Sciatic nerve (tissue), 2 donors: ENCODE measurements at places on chromosomes 5 and 9.

- no peak for DNase-seq
Measured at GRCh38 chr5:123709422-123709821, 197.4 kb downstream of the CSNK1G3 start.

GRCh38 chr5:77171141-77171910 lies 39.2 kb upstream of the PDE8B start:
- no peak for DNase-seq

- DNase-seq: peak; percentile 90
Measured at GRCh38 chr5:170552621-170553115, 48.8 kb downstream of the KCNIP1 start.

DNA sequence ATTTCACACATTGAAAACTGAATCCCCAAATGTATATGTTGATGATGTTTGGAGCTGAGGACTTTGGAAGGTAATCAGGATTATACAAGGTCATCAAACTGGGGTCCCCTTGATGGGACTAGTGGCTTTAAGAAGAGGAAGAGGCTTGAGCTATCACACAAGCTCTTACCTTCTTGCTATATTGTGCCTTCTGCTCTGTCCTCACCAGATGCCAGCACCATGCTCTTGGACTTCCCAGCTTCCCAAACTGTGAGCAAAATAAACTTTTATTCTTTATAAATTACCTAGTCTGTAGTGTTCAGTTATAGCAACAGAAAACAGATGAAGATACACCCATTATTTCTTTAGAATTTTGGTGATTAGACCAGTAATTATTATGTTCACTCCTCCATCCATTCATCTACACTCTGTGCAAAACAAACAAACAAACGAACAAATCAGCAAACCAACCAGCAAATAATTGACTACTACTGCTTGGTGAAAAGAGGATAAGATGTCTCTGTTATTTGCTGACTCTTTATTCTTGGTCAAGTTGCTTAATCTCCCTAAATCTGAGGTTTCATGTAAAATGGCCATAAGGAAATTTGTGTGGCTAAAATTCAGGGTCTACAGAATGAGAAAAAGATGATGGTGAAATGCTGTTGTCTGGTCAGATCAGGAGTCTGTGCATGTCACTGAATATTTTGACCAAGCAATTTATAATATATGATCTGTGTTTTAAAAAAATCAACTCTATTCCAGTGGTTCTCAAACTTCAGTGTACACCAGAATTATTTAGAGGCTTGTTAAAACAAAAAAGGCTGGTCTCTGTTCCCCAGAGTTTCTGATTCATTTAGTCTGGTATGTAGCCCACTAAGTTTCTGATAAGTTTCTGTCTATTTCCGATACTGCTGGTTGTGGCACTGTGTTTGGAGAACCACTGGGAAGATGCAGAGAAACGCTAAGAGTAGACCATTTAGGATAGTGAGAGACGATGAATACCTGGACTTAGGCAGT lies 854.1 kb downstream of the MAT2B start:
- no peak for DNase-seq
